ENCODE measurements at places on chromosomes 2 and 18. TPM values are rescaled to one million over a fixed set of nuclear protein-coding genes. Genes with fewer than 3 reads are reported as not detected.

- H3K4me3 ChIP-seq: no peak overlapping the region
- no peak for DNase-seq
- no peaks in the 10 kb centered on the region for H3K27me3 ChIP-seq
- no peak overlapping the region for H3K27ac ChIP-seq
- peaks cover 3% of the 10 kb centered on the region for H3K4me1 ChIP-seq
These were observed 209.0 kb upstream of the RAB12 start for GRCh38 chr18:8400193-8400752.

Gene IL36B
- not detected for total RNA-seq

Gene MRPS5
- 60.7 TPM for total RNA-seq

DNA sequence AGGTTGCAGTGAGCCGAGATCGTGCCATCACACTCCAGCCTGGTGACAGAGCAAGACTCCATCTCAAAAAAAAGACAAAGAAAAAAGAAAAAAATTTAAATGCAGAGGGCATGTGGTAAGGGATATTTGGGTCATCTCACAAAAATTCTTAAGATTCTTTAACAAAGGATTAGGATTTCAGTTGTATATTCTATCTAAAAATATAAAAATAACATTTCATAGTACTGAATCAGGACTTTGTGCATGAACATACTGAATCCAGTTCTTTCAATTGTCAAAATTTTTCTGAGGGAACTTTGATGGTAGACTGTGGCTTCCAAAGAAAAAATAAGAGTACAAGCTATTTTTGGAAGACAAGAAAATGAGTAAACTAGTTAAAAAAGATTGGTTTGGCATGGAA is 6.5 kb upstream of the PPP3R1 start:
- H3K27me3 ChIP-seq: no peaks in the 10 kb centered on the region
- H3K27ac ChIP-seq: no peak overlapping the region
- H3K36me3 ChIP-seq: no peaks in the 10 kb centered on the region
- no peak for DNase-seq

Gene FAM124B
- 6.8 TPM for total RNA-seq

DNA sequence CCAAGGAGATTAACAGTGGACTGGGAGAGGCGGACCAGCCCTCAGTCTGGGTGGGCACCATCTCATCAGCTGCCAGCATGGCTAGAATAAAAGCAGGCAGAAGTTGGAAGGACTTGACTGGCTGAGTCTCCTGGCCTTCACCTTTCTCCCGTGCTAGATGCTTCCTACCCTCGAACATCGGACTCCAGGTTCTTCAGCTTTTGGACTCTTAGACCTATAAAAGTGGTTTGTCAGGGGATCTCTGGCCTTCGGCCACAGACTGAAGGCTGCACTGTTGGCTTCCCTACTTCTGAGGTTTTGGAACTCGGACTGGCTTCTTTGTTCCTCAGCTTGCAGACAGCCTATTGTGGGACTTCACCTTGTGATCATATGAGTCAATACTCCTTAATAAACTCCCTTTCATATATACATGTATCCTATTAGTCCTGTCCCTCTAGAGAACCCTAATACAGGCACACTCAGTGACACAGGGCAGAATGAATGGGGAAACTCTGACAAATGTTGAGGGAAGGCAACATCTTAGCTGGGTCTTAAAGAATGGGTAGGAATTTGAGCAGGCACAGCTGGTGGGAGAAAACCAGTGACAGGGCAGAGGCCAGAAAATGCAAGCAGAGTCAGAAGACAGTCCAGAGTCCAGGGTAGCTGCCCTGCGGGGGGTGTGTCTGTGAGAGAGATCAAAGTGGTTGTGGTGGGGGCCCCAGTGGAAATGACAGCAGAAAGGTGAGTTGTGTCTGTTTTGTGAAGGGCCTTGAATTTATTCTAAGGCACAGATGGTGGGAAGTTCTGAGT is 108.1 kb upstream of the CD302 start:
- H3K27me3 ChIP-seq: peaks cover 12% of the 10 kb centered on the region
- no peak for DNase-seq
- no peaks in the 10 kb centered on the region for H3K36me3 ChIP-seq
- no peak overlapping the region for H3K4me3 ChIP-seq
- H3K27ac ChIP-seq: no peak overlapping the region

Gene SERPINB12
- total RNA-seq: not detected

Gene PREB
- 27.1 TPM for total RNA-seq

DNA sequence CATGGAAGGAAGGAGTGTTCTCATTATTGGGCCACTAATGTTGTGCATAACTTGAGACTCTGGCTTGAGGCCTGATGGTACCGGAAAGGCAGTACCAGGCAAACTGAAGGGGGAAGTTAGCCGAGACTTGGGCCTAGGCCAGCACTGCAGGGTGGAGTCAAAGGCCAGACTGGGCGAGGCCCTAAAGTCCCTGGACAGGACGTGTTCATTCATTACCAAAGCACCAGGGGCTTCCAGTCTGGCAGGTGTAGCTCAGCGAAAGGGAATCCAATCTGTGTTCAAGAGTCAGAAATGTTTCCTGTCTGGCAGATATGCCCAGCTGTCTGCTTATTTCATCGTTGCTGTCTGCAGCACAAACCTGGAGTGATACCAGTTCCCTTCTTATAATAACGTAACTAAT is 4.7 kb upstream of the ITSN2 start:
- H3K27me3 ChIP-seq: no peaks in the 10 kb centered on the region
- no peaks in the 10 kb centered on the region for H3K36me3 ChIP-seq
- no peak for DNase-seq
- no peak overlapping the region for H3K27ac ChIP-seq
- H3K4me1 ChIP-seq: peaks cover 8% of the 10 kb centered on the region

Gene COBLL1
- 31.3 TPM for total RNA-seq

Gene ALKAL2
- total RNA-seq: 0.88 TPM

Gene LOXL3
- total RNA-seq: 10.5 TPM

DNA sequence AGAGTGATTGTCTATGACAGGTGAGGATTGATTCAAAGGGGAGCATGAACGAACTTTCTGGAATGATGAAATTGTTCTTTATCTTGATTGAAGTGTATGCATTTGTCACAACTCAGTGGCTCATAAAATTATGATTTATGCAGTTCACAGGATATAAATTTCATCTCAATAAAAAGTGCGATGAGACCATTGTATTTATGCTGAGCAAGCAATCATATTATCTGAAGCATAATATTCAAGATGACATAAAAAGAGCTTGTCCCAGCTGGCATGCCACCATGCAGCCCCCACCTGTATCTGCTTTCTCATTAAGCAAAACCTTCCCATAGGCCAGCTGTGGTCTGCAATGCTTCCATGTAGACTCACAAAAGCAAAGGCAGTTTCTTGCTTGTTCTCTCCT is 49.6 kb upstream of the TEX51 start:
- H3K4me1 ChIP-seq: no peaks in the 10 kb centered on the region
- no peak overlapping the region for H3K4me3 ChIP-seq
- H3K27me3 ChIP-seq: no peaks in the 10 kb centered on the region
- no peak for DNase-seq
- H3K27ac ChIP-seq: no peak overlapping the region

Gene ACKR3
- 52.0 TPM for total RNA-seq
